ENCODE measurements at places on chromosomes 13 and 19.

- DNase-seq = peak; percentile 22
Measured at GRCh38 chr19:8396563-8397203, 6.5 kb downstream of the RAB11B start.

DNA sequence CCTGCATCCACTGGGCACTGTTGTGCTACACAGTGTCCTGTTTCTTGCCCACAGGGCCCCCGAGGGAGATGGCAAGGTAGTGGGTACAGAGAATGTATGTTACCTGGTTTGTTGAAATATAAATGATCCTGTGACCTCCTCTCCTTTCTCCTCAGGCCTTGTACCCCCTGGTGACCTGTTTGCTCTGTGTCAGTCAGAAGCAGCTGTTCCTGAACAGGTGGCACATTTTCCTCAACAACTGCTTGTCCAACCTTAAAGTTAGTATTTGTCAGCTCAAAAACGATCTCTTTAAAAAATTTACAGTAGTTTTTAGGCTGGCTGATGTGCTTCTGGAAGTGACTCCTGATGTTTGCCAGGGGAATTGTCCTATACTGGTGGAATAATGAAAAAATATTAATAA lies 105.1 kb downstream of the FRY start:
- DNase-seq = no peak

- no peak for DNase-seq
Measured at GRCh38 chr13:106230450-106230849, 305.0 kb downstream of the EFNB2 start.

DNA sequence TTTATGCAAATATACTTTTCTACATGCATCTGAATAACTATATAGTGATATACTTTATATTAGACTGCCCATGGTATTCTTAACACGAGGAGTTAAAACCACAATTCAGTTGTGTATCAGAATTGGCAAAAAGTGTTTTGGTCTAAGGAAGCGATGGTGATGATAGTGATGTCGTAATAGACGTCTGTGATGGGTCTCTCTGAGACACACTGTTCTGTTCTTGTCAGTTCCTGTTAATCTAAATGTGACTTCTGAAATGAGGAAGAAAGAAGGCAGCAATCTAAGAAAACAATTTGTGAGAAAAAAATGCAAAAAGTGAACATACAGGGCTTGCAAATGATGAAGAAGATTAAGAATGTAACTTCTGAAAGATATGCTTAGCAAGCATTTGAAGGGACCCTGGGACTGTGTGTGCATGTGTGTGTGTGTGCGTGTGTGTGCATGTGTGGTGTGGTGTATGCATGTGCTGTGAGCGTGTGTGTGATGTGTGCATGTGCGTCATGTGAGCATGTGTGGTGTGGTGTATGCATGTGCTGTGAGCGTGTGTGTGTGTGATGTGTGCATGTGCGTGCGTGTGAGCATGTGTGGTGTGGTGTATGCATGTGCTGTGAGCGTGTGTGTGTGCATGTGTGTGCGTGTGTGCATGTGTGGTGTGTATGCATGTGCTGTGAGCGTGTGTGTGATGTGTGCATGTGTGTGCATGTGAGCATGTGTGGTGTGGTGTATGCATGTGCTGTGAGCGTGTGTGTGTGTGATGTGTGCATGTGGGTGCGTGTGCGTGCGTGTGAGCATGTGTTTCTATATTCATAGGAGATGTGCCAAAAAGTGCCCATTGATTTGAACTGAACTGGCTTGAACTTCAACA lies 131.8 kb downstream of the IRS2 start:
- peak; percentile 98 for DNase-seq

- DNase-seq = no peak
Measured at GRCh38 chr19:12992729-12993128, 2.5 kb upstream of the NFIX start.

DNA sequence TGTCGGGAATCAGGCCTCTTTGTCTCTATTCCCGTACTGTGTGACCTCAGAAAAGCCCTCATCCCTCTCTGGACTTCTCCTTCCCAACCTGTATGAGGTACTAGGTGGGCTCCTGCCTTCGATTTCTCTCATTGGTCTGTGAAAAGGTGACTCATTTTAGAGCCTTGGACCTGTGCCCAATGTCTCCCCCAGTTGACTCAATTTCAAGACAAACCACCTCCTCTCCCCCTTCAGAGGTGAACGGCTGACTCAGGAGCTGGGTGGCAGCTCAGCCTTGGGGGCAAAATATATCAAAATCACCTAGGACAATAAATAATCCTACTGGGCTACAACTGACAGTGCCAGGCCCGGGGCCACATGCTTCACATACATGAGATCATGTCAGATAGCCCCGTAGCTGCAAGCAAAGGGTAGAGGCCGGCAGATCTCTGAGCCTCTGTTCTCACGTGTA lies 630 bp downstream of the COQ8B start:
- no peak for DNase-seq

DNA sequence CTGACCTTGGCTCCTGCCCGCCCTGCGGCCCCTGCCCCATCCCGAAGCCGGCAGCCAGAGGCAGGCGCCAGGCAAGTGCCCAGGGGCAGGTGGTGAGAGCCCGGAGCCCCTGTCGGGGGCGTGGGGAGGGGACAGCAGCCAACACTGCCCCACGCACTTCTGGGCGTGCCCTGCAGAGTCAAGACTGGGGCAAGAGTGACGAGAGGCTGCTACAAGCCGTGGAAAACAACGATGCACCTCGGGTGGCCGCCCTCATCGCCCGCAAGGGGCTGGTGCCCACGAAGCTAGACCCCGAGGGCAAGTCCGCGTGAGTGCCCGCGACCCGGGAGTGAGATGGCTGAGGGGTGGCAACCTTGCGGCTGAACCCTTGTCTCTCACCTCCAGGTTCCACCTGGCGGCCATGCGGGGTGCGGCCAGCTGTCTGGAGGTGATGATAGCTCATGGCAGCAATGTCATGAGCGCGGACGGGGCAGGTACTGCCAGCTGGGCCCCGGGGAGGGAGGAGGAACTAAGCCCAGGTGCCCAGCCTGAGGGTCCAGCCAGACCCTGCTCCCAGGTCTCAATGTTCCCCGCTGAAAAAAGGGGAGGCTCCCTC lies 17.3 kb downstream of the ANKRD24 start:
- DNase-seq = no peak

- DNase-seq = peak; percentile 25
Measured at GRCh38 chr13:32783067-32783466, 196.8 kb downstream of the PDS5B start.

GRCh38 chr13:95239283-95239682 lies 62.0 kb downstream of the ABCC4 start:
- peak; percentile 85 for DNase-seq

- DNase-seq = no peak
Measured at GRCh38 chr13:66578305-66578704, 651.8 kb downstream of the PCDH9 start.

DNA sequence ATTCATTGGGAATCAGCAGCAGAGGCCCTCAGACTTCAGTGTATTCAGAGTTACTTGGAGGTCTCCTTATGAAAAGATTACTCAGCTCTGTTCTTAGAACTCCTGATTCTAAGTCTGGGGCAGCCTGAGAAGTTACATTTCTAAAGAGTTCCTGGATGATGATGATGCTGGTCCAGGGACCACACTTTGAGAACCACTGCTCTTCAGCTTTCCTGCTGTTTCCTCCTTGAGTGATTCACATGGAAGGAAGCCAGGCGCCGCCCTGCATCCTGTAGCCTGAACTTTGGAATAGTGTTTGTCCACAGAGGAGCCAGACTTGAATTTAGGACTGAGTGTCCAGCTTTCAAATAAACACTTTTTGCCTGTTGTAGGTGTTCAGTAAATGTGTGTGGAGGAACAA lies 2.9 kb downstream of the CEBPG start:
- DNase-seq = no peak

DNA sequence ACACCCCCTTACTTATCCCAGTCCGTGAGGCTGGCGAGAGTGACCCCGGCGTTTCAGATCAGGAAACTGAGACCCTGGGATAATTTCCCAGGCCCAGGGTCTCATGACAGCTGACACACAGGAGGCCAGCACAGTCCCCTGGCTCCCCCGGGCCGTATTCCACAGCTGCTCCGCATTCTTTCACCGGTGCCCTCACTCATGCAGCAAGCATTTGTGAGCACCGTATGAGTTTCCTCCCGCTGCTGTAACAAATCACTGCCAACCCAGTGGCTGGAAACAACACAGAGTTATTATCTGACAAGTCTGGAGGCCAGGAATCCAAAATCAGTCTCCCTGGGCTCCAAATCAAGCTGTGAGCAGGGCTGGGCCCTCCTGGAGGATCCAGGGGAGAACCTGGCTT lies 21.3 kb downstream of the GADD45B start:
- no peak for DNase-seq

DNA sequence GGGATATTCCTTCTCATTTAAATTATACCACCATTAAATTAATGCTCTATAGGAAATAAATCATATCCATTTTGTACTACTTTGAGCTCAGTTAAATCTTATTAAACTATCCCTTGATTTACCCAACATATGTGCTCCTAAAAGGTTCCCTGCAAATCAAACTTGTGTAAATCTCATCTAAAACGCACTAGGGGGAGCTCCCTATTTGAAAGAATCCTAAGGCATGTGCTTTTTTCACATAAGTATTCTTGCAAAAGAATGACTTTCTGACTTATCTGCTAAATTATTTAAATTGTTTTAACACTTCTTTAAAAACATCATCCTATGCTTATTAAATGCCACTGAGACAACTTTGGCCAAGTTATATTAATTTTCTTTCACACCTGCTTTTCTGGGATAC lies 7.9 kb downstream of the INTS6 start:
- DNase-seq = peak; percentile 54

GRCh38 chr13:35198613-35199200 lies 256.6 kb downstream of the NBEA start:
- no peak for DNase-seq

- DNase-seq = no peak
Measured at GRCh38 chr19:33194532-33194885, 379 bp downstream of the LRP3 start.

DNA sequence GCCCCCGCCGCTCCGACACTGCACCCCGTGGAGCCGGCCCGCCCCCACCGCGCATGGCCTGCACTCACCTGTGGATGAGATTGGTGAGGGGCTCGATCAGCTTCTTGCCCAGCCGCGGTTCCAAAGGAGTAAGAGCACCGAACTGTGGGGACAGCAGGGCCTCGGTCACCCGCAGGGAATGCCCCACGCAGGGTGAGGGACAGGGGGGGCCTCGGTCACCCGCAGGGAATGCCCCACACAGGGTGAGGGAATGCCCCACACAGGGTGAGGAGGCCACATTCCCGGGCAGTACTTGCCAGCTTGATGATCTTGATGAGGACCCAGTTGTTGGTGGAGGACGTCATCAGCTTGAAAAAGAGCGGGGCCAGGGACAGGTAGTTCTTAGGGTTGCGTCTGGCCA lies 22.3 kb downstream of the AP3D1 start:
- DNase-seq = no peak

DNA sequence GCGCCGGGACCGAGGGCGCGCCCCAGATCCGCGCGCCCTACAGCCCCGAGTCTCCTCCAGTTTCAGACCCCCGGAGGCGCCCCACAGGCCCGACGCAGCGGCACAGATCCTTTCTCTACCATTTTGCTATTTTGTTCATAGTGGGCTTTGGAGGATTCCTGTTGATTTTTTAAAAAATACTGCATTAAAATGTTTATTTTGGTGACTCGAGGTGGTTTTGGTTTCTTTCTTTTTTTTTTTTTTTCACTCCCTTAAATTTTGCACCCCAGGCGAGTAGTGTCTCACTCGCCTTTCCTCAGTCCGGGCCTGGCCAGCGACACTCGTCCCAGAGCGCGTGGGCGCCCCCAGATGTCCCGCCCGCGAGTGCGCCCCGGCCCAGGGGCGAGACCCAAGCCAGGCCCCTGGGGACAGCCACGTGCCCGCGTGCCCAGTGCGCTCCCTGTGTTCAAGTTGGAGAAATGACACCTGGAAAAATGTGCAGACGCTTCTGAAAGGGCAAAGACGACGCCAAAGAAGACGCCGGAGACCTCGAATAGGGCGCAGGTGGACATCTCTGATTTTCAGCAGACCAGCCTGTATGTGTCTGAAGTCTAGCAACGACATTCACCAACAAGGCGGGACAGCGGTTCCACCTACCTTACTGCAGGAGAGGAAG lies 471 bp upstream of the INSR start:
- DNase-seq = peak; percentile 40

DNA sequence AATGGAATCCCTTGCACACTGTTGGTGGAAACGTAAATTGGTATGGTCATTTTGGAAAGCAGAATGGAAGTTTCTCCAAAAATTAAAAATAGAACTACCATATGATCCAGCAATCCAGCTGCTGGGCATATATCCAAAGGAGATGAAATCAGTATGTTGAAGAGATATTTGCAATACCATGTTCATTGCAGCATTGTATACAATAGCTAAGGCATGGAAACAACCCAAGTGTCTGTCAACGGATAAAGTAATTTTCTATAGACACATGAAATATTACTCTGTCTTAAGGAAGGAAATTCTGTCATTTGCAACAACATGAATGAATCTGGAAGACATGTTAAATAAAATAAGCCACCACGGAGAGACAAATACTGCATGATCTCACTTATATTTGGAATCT lies 124.7 kb downstream of the GPC5 start:
- DNase-seq = no peak

- no peak for DNase-seq
Measured at GRCh38 chr19:7545300-7545699, 9.8 kb downstream of the PNPLA6 start.

DNA sequence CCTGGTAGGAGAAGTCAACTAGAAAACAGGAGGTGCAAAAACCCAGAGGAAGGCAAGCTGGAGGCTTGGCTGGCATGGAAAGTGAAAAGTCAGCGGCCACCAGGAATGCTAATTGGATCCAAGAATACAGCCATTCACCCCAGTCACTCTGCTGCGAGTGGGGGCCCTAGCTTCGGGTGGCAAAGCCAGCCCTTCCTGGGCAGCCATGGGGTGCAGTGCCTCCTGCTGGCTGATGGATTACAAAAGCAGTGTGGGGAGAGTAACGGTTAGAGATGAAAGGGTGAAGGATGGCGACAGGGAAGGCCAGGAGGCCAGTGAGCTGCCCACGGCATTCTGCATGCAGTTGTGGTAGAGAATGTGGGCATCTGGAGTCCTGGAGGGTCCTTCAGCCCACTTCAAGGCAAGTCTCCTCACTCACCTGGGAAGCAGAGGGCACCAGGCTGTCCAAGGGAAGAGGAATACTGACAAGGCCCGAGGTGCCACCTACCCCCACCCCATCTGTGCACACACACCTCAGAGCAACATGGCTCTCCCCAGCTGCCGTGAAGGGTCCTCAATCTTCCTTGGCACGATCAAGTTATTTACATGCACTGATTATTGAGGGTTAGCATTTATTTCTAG lies 20.3 kb upstream of the EPHX3 start:
- no peak for DNase-seq

DNA sequence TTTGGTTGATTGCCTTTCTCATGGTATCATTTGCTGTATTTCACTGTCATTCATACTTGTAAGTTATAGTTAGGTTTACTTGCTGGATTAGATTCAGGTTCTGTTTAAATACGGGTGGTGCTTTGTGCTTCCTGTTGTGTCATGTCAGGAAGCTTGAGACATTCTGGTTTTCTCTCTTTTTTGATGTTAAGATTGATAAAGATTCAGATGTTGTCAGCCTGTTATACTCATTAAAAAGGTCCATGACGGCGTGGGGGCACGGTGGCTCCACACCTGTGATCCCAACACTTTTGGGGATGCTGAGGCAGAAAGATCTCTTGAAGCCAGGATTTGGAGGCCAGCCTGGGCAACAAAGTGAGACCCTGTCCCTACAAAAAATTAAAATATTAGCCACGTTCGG lies 45.7 kb downstream of the NAA16 start:
- peak; percentile 20 for DNase-seq

All from Kasumi-1 (cell line).